Type B pancreatic cell (in vitro differentiated cells): ENCODE measurements at places on chromosomes 7 and 10.

GRCh38 chr7:18210377-18210776 lies 182.7 kb upstream of the PRPS1L1 start:
- DNase-seq = no peak

DNA sequence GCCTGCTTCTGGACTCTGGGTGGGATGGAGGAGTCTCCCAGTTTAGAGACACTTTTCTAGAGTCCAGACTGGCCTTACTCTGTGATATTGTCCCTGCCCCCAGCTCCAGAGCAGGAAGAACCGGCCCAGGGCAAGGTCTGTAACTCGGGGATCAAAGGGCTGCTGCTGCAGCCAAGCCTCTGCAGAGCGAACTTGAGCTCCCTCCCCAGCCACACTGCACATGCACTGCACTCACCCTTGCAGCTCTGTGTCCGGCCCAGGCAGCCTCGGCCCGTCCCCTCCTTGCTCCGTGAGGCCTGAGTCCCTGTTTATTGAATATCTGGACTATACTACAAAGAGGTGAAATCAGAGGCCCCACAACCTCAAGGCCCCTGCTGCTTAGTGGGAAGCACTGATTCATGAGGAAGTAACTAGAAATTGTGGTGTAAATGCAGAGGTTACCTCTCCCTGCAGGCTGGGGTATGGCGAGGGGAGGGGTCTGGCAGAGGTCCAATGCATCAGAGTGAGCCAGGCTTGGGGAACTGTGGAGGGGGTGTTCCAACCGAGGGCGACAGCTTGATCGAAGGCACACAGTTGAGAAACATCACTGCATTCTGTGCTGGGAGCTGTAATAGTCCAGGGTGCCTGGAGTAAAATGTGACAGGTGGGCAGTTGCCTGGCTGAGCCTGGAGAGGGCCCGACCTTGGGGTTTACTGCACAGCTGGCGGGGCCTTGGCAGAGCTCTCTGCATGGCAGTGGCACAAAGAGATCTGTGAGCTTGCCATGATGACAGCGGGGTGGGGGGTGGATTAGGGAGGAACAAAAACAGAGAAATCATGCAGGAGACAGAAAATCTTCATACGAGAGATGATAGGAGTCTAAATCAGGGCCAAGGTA lies 49.1 kb downstream of the AOC1 start:
- DNase-seq = no peak

GRCh38 chr10:132178046-132178445 lies 8.7 kb upstream of the DPYSL4 start:
- DNase-seq = no peak

DNA sequence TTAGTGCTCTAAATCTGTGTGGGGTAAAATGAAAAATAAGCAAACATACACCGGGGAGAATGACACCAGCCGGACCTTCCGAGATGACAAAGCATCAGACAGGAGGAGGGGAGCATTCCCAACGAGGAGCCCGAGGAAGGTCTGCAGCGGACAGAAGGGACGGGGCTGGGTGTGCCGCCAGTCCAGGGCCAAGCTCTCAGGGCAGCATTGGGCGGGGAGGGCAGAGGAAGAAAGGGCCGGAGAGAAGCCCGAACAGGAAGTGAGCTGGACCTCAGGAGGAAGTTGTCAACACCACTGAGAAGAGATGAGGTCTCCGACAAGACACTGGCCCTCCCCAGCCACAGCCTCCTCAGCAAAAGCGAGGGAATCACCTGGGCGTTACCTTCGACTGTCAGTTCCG lies 182.6 kb upstream of the RNF32 start:
- no peak for DNase-seq

- no peak for DNase-seq
Observed at GRCh38 chr10:30831426-30831825, 200.2 kb downstream of the ZNF438 start.

DNA sequence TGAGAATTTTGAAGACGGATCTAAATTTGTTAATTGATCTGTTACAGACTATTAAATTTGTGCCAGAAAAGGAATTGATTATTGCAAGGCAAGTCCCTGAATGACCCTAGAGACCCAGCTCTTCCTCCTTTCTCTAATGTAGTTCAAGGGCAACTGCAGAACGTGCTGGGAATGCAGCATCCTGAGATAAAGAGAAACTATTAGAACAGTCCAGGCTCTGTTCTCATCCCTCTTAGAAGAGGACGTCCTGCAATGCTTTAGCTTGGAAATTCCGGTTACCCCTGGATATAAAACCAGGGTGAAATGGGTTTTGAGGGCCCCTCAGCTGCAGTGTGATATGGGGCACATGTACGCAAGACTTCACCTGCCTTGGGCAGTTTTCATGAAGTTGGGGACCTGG lies 67.3 kb downstream of the PTN start:
- DNase-seq = no peak

GRCh38 chr10:124665980-124666379 lies 78.2 kb downstream of the FAM53B start:
- no peak for DNase-seq

DNA sequence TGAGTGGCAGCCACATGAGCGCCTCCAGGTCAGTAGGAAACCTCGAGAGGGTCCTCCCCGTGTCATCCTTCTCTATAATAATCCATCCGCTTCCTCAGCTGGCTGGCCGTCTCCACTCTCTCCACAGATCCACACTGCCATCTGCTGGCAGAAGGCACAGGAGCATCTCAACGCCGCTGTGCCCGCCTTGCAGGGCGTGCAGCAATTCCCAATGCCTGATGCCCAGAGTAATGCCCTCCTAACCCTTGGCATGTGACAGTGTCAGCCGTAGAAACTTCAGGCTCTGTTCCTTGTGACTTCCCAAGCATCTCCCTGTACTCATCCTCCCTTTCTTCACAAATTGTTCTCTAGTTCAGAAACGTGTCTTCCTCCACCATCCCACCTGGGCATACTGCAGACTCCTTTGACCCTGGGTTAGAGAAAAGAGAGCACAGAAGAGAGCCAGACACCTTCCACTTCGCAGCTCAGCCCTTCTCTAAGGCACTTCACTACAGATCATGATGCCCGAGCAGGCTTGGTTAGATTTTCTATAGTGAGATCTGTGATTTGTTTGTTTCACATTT lies 70.8 kb downstream of the XPNPEP1 start:
- DNase-seq = peak; percentile 83

DNA sequence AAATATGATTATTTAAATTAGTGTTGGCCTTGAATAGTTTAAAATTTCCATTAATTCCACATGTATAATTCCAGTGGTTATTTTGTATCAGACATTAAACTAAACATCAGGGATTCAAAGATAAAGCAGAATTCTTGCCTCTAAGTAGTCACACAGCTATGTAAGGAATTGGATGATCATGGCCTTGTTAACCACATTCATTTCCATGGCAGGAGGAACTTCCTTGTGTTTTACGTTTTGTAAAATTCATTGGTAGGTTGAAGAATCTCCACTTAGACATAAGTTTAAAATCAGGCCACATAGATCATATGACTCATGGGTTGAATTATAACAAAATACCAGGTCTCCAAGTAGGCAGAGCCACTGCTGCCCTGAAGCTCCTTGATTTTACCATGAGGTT lies 289.7 kb downstream of the PLXDC2 start:
- no peak for DNase-seq

GRCh38 chr10:124647421-124648130 lies 96.6 kb downstream of the FAM53B start:
- no peak for DNase-seq

- DNase-seq = no peak
Observed at GRCh38 chr10:51937308-51938140, 238.1 kb upstream of the CSTF2T start.

- peak; percentile 13 for DNase-seq
Observed at GRCh38 chr7:64308016-64308270, 5.8 kb upstream of the ZNF736 start.

DNA sequence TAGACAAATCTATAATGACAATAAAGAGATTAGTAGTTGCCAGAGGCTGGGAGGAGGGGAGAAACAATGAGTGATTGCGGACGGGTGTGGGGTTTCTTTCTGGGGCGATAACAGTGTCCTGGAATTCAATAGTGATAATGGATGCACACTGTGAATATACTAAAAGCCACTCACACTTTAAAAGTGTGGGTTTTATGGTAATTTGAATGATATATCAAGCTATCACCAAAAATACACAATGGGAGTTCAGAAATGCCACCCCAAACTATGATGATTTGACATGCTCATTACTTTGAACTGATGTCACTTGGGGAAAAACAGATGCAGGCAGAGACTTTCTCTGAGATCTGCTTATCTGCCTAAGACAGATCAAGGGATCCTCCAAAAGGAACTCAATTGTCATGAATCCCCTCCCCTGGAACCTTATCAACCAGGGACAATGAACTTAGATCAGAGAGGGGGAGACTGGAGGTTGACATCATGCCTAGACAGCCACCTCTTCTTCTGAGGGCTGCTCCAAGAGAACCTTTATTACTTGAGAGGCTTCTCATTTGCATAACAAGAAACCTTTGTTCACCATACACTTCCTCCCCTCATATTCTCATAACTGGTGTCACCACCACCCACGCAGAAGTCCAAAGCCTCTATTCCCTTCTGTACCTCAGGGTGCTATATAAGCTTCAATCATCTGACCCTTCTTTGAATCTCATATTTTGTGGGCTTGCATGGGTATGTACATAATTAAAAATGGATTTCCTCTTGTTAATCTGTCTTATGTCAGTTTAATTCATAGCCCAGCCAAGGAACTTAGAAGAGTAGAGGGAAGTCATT lies 14.8 kb upstream of the ZC3HAV1 start:
- no peak for DNase-seq

DNA sequence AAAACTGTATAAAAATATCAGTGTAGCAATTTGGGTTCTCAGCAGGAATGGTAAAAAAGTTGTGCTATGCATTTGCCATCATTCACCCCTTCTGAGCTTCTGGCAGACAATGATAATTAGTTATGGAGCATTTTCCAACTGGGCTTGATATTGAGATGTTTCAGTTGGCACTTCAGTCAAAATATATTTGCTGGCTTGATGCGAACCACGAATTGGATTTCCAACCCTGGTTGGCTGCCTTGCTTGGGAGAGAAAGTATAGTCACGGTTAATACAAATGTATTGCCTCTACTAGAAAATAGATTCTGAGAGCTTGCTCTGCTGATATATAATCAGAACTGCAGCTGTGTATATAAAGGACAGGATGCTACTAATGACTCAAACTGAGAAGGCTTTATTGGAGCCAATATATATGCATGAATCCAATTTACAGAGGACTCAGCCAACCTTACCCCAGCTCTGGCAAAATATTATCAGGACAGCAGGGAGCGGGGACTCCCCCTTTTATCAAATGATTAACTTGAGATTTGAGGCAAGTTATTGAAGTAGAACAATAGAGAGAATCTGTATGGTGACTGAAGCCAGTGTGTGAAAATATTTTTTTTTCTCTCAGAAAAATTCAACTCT lies 219.8 kb upstream of the SMIM30 start:
- DNase-seq = no peak

- DNase-seq = no peak
Observed at GRCh38 chr7:100687751-100688300, 6.2 kb downstream of the GIGYF1 start.

- no peak for DNase-seq
Observed at GRCh38 chr7:128359939-128360338, 1.6 kb downstream of the PRRT4 start.

DNA sequence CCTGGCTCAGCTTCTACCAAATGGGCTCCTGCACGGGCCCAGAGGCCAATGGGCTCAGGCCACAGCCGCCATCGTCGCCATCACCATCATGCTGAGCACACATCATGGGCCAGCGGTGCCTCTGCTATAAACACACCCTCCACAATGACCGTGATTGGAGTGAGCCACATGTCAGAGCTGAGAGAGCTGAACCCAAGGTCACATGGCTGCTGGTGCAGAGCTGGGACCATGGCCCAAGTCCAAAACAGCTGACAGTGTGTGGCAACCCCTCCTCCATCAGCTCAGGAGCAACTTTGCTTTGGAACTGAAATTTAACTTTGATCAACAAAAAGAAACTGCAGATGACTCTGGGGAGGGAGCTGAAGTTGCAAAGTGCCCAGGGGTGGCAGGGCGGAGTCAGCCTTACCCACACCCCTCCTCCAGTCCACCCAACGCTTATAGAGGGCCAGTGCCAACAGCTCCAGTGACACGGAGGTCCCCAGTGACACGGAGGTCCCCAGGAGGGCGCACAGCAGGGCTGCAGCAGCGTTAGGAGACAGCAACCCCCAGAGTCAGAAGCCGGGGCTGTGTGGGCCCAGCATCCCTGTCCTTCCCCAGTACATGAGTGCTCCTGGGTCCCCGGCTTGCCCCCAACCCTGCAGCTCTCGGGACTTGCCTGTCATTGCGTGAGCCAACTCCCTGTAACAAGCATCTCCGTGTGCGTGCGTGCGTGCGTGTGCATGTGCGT lies 249.6 kb downstream of the ELFN1 start:
- no peak for DNase-seq
